Psoas muscle (tissue), 8 donors: ENCODE measurements at places on chromosomes 7 and 10. TPM values are rescaled to one million over a fixed set of nuclear protein-coding genes. Genes with fewer than 3 reads are reported as not detected.
A peak's percentile ranks its signal among the peaks of the same experiment; 100 is the strongest.

FBXL13 gene
- total RNA-seq, result 0.52 TPM

ADAMTS14 gene
- not detected for total RNA-seq

GRCh38 chr7:113086431-113086888 lies at the start of gene GPR85:
Gene GPR85, minus strand, starts transcription at chr7:113086827. Its CDS starts 2,106 bp downstream, at chr7:113084721.
- peak; percentile 76 for DNase-seq

GRCh38 chr7:143362131-143363015 lies at the start of gene FAM131B:
Gene FAM131B, minus strand, starts transcription at chr7:143362713. Its CDS starts 110 bp downstream, at chr7:143362603.
- DNase-seq, result no peak

GJD4 gene
- total RNA-seq, result not detected

ELN gene
- 41.1 TPM for total RNA-seq

GRCh38 chr10:129523031-129523722 lies 56.1 kb downstream of the MGMT start:
- DNase-seq, result no peak

OR6B1 gene
- not detected for total RNA-seq

DNA sequence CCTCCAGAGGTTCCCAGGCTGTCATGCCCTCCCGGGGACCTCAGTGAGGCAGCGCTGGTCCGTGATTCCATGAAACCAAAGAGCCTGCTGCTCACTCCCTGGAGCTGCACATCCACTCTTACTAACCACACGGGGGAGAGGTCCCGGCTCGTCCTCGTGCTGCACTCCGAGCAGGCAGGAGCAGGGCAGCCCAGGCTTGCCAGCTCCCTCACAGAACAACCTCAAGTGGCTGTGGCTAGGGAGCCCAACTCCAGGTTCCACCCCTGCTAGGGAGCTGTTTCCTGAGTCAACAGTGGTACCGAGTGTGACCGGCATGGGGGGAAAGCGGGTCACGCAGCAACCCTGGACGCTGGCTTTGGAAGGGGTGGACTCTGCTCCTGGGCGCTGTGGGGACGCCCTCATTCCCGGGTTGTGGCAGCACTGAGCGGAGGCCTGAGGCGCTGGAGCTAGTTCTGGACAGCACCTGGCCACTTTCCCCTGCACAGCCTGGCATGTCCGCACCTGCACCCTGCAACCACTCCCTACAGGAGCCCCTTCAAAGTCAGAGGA lies 27.9 kb upstream of the PPP2R2D start:
- DNase-seq, result no peak

- DNase-seq, result no peak
These were observed 82.0 kb downstream of the MICALL2 start for GRCh38 chr7:1377111-1377909.

DNA sequence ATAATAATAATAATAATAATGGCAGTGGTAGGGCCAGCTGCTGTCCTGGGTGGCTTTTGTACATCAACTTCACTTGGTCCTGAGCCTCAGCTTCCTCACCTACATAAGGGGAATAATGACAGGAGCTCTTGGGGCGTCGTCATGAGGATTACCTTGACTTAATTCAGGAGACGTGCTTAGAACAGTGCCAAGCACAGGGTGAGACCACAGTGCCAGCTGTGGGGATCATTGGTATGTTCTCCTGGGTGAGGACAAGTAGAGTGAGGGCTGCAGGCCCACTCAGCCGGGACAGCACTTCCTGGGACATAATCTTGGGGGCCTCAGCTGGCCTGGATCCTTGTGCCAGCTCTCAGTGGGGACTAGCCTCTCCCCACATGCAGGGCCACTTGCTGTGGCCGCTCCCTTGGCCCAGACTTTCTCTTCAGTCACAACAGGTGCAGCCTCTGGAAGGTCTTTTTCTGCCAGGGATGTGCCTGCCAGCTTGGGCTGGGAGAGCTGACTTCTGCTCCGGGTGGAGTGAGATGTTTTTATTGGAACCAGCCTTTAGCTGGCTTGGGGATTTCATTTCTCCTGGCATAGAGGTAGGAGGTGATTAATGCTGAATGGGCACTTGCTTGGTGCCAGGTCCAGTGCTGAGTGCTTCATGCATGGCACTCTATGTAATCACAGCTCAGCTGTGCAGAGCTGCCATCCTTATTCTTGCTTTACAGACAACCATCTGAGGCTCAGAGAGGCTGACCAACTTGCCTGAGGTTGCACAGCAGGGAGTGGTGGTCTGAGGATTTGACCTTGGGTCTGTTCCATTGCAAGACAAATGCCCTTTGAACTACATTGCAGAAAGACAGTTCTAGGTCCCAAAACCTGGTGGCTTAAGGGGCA lies 45.3 kb downstream of the TSPAN15 start:
- DNase-seq, result peak; percentile 89

- DNase-seq, result no peak
These were observed 158.3 kb upstream of the HDAC9 start for GRCh38 chr7:18337048-18337809.

- no peak for DNase-seq
These were observed 1206.6 kb downstream of the TYW1 start for GRCh38 chr7:68203251-68203650.

DNA sequence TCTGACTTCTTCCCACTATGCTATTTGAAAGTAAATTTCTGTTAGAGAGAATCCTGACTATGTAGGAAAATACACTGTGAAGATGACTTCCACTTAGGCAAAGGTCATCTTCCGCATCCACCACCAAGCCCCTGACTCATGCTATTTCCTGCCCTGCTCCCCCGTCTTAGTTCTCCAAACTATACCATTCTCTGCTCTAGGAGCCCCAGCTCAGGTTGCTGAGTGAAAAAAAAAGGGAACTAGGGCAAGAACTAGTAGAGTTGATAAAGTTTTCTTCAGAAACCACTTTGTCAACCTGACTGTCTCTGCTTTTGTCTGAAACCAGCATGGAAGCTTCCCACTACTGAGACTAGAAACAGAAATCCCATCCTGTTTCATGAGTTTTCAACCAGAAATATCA lies 96.9 kb downstream of the EVX1 start:
- no peak for DNase-seq

SRPK2 gene
- 51.3 TPM for total RNA-seq

DNA sequence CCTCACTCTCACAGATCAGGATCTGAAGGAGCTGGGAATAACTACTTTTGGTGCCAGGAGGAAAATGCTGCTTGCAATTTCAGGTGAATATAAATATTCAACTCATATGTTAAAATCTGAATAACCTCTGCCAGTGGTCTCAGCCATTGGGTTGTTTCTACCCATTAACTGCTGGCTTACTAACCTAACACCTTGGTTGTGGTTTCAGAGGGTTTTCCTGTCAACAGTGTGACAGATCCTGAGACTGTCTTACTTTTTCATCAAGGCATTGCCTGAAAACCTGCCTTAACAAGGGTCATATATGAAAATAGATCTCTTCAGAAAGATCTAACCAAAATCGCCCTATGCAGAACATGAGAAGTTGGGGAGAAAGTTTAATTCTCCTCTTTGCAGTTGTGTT lies 307.7 kb downstream of the BICC1 start:
- DNase-seq, result no peak

DNA sequence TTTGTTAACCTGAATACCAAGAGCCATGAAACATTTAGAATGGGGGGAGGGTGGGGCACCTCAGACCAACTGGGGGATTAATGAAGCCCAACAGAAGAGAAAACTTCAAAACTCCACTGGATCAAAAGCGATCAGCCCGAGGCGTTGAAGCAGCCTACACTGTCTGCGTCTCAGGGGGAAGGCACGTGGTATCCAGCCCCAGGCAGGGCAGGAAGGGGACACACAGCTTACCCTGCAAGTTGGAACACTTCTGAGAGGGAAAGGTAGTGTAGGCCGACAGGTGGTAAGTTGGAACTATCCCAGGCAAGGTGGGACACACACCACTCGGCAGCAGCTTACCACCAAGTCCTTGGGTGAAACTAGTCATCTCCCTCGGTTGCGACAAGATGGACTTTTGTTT lies 102.9 kb downstream of the TAX1BP1 start:
- no peak for DNase-seq

GRCh38 chr7:28528899-28529298 lies 116.6 kb downstream of the CREB5 start:
- no peak for DNase-seq

GDF2 gene
- not detected for total RNA-seq

PPP1R17 gene
- total RNA-seq, result not detected

KLF14 gene
- total RNA-seq, result 0.34 TPM
